ENCODE measurements at places on chromosomes 13 and 19.

GRCh38 chr19:17855280-17856152 is 4.2 kb upstream of the RPL18A start:
- peak; percentile 59 for DNase-seq

- no peak for DNase-seq
Observed at GRCh38 chr19:13844130-13844631, 32.8 kb upstream of the NANOS3 start.

DNA sequence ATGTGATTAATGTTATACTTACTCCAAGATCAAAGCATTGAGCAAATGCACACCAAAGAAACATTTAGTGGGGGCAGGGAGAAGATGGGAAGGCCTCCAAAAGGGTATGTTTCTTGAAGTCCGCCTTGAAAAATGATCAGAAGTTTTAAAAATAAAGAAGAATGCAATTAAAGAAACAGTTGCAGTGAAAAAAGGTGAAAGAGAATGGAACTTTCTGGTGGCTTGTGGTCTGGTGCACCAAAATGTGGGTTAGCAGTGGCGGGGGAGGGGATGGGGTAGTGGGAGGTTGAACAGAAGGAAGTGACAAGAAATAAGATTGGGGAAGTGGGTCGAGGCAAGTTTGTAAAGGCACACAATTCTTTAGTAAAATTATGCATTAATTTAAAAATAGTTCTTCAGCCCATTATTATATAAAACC is 2.5 kb downstream of the LCP1 start:
- no peak for DNase-seq

- DNase-seq = no peak
Observed at GRCh38 chr13:28620011-28620830, 38.7 kb upstream of the POMP start.

GRCh38 chr19:5265260-5265659 is 75.4 kb downstream of the PTPRS start:
- DNase-seq = no peak

DNA sequence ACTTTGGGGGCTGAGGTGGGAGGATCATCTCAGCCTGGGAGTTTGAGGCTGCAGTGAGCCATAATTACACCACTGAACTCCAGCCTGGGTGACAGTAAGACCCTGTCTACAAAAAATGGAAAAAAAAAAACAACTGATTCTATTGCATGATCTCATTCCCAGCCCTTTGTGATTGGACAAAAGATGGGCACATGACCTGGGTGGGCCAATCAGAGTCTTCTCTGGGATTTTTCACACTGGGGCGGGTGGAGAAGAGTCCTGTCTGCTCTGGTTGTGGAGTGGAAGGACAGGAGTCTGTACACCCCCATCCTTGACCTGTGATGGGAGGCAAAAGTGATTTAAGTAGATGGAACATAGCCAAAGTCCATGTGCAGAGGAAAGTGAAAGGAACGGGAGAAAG is 170.5 kb downstream of the UQCRFS1 start:
- DNase-seq = no peak

DNA sequence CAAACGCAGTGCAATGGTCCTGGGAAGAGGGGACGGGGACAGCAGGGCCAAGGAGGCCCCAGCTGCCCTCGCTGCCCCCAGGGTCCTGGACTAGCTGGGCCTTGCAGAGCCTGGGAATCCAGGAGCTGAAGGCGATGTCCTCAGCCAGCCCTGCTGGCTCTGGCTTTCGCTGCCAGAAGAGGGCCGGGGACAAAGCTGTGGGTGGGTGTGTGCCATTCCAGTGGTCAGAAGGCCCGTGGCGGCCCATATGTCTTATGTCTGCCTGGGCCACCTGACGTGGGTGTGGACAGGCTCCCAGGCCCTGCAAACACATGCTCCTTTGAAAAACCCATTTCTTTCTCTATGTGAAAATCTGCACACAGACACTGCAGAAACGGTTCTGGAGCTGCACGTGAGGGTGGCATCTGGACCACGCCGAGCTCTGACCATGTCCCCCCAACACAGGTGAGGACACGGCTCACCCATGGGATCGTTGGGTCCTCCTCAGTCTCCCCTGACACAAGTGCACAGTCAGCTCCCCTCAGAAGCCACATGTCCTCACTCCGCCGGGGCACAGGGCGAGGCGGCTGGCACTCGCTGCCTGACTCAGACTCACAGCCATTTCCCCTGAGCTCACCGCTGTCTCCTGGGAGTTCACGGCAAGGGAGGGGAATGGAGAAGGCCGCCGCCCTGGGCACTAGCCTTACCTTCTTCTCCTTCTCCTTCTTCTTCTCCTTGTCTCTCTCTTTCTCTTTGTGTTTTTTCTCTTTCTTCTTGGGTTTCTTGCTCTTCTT is 16.9 kb downstream of the IZUMO4 start:
- no peak for DNase-seq

DNA sequence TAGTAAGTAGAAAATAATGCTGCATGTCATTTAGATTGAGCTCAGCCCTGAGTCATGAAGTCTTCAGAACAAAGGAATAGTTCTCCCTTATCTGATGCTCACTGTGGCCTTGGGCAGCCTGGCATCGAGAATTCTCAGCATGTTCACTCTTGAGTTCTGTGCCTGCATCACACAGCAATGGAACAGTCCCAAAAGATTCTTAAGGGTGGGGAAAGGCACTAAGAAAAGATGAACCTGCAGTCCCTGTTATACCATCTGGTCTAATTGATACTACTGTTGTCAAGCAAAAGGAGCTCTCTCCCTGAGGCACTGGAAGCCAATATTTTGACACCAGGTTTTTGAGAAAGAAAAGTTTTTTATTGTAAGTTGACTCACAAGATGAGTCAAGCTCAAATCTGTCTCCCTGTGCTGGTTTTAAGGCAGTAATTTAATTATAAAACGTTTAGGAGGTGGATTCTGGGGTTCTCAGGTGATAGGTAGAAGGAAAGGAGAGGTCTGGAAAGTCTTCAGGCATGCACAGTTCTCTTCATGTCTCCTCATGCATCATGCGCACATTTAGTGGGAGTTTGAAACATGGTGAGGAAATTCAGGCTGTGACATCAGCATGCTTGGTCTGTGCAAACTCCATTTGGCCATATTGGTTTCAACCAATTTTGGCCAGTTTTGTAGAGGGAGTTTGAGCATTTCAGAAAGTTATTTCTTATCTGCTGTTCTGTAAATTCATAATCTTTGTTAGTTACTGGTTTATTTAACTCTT is 38.1 kb upstream of the ZNF766 start:
- no peak for DNase-seq

GRCh38 chr13:22178878-22179277 is 508.0 kb downstream of the FGF9 start:
- DNase-seq = no peak

GRCh38 chr13:101383595-101383994 is 32.7 kb downstream of the NALCN start:
- DNase-seq = no peak

DNA sequence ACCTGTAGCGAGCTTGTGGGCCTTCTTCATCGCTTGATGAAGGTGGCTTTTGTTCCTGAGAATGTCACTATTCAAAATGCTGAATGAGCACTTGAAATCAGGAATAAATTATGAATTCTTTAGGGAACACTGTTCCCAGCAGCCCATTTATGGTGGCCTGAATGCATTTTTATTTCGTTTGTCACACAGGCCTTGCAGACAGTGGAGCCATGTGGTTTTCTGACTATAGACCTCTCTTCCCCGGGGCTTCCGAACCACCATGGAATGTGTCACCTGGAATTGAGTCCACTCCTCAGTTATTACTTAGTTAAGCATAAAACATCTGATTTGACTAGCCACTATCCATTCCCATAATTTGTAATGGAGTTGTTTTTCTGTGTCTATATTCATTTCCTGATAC is 396.9 kb downstream of the IRS2 start:
- no peak for DNase-seq

DNA sequence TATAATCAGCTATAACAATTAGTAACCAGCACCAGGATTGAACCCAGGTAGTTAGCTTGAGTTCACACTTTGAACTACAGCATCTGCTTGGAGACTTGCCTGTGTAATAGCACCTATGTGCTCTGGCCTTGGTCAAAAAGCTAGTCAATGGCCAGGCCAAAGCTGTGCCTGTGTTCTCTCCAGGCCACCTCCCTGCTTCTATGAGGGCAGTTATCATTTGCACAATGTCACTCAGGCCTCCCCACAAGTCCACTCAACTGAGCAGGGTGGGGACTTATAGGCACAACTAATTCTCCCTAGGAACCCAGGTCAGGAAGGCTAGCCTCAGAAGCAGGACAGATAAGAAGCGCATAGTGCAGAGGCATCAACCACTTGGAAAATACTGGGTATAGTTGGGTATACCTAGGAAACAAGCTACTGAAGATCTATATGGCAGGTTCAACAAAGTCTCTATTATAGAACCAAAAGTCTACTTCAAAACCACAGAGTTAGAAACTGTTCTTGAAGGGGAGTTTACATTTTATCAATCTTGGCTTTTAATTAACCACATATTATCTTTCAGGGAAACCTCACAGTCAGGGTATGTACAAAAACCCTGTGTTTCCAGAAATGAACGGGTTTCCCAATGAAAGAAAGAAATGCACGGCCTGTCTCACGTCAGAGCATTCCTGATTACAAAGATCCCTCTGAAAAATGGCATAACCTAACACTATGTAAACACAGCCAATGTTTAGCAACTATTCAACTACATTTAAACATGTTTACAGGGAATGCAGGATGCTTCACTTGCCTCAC is 140.9 kb downstream of the ABCC4 start:
- no peak for DNase-seq

GRCh38 chr19:55050749-55051532 is 12.0 kb downstream of the RDH13 start:
- no peak for DNase-seq

GRCh38 chr13:50128428-50128931 is 113.2 kb downstream of the KCNRG start:
- no peak for DNase-seq
